ENCODE measurements at places on chromosomes 4 and X.

DNA sequence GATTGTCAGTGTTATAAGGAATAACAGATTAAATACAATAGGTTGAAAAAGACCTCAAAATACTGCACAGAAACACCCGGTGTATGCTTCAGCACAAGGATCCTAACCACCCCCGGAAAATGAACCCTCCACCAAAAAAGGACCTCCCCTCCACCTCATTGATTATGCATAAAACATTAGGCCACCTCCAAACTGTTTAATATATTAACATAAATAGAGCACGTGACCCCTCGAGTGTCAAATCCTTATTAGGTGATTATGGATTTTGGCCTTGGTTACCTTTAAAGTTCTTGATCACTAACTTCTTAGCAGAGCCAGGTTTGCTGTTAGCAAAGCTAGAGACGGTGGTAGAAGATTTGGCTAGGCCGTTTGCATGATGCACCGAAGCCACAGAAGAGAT, 958 bp downstream of the CUL4B start:
- no peak for DNase-seq

- no peak for DNase-seq
These were observed 1123.7 kb upstream of the PABPC4L start for GRCh38 chr4:135325264-135325663.

DNA sequence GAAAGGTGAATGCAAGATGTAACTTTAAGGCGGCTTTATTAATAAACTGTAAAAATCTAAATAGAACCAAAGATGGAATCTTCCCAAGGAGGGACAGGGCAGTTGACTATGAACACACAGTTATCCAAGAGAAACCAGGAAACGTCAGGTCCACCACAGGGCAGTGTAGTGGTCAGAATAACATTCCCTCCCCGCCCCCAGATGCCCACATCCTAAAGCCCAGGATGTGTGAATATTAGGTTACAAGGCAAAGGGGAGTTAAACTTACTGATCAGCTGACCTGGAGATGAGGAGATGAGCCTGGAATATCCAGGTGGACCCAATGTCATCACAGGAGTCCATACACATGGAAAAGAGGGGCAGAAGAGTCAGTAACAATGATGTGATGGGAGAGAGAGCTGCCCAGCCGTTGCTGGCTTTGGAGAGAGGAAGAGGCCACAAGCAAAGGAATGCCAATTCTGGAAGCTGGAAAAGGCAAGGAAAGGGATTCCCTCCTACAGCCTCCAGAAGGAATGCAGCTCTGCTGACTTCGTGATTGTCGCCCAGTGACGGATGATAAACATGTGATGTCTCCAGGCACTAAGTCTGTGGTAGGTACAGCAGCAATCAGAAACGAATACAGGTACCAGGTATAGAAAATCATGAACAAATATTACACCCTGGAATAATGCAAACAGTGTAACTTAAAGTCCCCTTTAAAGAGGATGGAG, 5.2 kb downstream of the SH3KBP1 start:
- DNase-seq: no peak

DNA sequence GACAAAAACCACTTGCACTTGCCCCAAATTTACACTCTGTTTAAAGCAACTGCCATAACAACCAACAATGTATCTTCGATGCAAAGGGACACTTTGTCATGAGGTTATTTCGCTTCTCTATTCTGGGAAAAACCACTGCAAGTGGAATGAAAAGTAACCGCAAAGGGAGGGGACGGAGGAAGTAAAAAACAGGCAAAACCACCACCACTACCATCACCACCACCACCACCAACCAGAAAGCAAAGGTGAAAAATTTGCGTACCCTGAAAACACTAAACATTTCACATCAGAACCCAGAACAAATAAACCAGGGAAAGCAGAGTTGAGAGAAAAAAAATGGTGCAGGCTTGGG, 1.2 kb upstream of the N4BP2 start:
- DNase-seq: no peak

GRCh38 chrX:100964362-100964761, 5.1 kb upstream of the ARL13A start:
- DNase-seq: no peak

- DNase-seq: no peak
These were observed 59.2 kb upstream of the GPR34 start for GRCh38 chrX:41629539-41629938.

DNA sequence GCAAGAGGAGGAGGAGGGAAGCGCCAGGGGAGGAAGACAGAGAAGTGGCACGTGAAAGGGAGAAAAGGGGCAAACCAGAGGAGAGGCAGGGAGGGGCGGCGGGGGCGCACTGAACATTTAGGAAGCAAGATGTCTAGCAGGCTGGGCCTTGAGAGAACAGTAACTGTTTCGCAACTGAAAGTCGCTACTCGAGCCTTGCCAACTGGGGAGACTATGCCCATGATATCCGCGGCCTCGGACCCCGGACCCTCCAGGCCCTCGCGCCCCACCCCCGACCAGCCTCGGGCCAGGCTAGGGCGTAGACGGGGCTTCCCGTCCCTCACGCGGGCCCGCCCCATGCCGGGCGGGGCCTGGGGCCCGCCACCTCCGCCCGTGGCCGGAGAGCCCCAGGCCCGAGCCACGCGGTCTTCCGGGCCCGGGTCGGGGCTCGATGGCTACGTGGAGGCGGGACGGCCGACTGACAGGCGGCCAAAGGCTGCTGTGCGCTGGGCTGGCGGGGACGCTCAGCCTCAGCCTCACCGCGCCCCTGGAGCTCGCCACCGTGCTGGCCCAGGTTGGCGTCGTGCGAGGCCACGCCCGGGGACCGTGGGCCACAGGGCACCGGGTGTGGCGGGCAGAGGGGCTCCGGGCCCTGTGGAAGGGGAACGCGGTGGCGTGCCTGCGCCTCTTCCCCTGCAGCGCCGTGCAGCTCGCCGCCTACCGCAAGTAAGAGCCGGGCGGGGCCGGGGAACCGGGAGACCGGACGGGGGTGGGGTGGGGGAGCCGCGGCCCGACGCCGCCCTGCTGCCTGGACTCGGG, at the start of gene SLC25A43:
SLC25A43 (plus strand) TSS at position 363 of the 798 bp plus-strand sequence; CDS start at position 431, 68 bp downstream.
- DNase-seq: no peak

DNA sequence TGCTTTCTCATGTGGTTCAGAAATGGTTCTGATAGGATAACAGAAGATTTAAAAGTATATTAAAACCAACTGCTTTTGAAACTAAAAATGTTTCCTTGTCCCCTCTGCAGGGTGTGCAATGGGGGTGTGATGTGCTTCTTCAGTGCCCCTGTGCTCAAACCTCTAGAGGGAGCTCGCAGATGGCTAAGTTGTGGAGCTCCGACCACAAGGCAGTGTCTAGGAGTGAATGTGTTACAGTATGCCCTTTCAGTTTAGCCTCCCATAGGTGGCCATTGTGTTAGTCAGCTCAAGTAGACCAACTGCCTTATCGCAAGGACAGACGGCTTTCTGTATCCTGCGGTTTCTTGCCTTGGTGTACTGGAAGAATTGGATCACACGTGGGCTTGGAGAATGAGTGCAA, 130.5 kb downstream of the TENT5D start:
- no peak for DNase-seq

DNA sequence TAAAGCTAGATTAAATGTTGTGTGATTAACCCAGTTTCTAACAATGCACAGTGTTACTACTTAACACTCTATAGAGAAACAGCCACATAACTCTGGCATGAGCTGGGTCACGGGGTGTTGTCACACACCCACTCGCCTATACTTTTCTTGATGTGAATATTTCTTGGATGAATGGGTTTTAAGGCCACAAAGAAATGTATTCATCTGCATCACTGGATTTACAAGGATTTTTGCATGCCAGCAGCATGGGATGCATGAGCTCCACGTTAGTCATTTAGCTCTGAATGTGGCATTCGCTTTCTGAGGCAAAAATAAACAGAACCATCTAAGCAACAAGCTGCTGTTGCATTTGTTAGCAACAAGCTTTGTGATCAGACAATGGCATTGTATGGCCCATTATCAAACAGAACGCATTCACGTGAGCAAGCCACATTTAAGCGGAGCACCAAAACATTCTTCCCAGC, 89.7 kb downstream of the LRP2BP start:
- peak; percentile 98 for DNase-seq

DNA sequence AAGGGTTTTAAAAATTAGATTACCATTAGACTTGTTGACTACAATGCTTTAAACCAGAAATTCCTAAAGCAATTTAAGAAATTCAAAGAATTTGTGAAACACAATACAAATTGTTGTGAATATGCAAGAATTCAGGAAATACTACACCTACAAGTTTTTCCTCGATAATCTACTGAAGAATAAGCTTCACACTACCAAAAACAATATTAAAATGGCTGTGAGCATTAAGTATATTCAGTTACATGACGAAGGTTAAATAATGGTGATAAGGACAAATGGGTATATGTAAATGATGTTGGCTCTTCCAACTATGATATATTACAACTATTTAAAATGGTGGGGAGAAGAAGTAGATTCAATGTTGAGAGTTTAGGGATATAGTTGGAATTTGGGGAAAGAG, 111.1 kb upstream of the HTR2C start:
- DNase-seq: no peak

DNA sequence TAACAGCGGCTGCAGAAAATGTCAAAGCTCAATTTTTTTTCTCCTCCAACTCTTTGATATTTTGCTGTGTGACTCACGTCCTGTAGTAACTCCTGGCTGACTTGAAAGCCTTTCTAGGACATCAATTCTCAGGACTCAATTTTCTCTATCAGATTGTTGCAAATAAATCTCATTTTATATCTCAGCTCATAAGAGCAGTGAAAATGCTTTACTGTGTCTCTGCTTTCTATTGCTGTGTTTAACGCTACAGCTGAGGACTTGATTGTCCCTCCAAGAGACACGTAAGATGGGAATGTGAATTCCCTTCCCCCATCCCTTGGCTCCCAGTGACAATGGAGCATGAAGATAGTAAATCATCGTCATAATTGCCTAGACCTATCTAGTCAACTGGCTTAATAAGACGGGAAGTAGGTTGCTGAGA, 20.5 kb upstream of the CBR4 start:
- no peak for DNase-seq

GRCh38 chr4:176592976-176593670, 199.6 kb downstream of the VEGFC start:
- peak; percentile 10 for DNase-seq

- DNase-seq: no peak
These were observed 1.2 kb upstream of the CDK16 start for GRCh38 chrX:47217121-47217851.

DNA sequence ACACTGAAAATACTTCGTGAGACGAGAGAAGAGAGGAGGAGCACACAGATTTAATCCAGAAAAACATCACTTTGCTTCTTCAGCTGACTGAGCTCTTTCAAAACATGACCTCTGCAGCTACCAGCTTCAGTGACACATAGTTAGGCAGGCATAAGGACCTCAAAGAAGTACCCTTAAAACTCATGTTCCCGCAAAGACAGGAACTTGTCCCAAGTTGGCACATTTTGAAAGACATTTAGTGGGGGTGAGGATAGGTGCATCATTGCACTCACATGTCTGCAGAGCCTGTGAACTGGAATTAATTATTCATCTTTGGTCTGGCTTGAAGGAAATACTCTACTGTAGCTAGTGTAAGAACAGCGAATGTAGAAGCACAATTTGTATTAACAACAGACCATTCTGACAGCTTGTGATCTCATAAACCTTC, 221.8 kb downstream of the MGST2 start:
- DNase-seq: no peak

DNA sequence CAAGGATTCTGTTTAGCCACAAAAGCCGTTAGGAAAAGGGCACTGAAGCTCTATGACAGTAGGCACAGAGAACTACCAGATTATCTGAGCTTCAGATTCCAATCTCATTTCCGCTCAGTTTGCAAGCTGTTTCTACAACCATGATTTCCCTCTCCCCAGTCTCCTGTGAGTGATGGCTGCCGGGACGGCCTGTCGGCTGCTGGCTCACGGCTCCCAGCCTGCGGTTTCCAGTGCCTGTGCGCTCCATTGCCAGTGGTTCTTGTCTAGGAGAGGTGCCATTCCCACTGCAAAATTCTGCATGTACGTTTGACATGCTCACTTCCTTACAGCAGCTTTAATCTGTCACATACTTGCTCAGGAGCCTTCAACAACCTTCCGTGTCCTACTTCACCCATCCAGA, 429.1 kb upstream of the FRG1 start:
- DNase-seq: no peak

- DNase-seq: no peak
These were observed 29.4 kb downstream of the XG start for GRCh38 chrX:2781226-2781571.

DNA sequence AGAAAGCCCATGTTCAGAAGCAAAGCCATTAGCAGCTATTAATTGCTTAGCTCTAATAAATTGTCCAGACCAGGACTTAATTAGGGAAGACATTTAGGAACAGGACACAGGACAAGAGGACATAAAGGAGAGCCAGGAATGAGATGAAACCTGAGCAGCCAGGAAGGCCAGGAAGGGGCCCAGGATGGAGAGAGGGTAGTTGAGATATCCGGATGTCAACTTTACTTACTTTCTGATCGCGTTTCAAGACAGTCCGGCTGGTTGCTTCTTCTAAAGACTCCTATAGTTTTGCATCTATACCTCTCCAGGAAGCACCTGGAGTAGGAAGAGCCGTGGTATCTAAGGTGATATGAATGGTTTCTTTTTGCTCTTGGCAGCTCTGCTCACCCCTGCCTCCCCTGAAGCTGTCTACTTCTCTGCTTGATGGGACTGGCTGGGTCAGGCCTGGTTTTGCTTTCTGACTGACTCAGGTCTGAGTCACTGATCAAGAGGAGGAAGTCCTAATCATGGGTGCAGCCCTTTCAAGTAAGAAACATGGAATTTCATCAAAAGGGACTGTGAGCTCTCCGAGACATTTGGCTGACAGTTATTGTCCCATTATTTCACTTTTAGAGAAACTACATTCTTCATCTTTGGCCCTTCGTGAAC, 733.3 kb downstream of the RPA4 start:
- peak; percentile 39 for DNase-seq

DNA sequence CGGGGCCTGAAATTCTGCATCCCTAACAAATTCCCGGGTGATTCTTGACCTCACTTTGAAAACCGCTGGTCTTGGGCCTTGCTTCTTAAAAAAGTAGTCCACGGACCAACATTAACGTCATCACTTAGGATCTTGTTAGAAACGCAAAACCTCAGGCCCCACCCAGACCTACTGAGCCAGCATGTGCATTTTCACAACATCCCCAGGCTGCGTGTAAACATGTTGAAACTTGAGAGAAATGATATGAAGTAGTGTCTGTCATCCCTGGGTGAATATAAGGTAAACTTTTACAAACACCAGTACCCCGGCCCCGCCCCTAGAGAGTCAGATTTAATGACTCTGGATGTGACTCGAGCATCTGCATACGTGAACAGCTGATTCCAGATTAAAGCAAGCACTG, 33.7 kb downstream of the SORBS2 start:
- peak; percentile 85 for DNase-seq

DNA sequence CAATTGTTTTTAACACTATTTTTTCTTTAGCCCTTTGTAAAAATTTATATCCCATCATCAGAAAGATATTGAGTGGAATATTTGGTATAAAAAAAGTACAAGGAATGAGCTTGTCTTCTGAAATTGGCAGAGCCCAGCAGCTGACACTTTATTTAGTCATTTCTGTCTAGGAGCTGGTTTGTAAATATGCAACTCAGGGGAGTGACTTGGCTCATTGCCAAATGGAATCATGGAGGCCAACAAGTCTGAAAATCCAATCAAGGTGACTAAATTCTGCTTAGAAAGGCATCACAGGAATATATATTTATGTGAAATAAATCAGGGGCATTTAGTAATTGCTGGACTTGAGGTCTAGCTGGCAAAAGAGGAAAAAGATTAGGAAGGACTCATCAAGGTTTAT, 74.4 kb downstream of the OTC start:
- DNase-seq: peak; percentile 18

Data from epithelial cell of prostate (primary cell).